ENCODE measurements at places on chromosomes 5 and 9.

- no peak for DNase-seq
Measured at GRCh38 chr5:150122536-150123481, 32.8 kb downstream of the PDGFRB start.

DNA sequence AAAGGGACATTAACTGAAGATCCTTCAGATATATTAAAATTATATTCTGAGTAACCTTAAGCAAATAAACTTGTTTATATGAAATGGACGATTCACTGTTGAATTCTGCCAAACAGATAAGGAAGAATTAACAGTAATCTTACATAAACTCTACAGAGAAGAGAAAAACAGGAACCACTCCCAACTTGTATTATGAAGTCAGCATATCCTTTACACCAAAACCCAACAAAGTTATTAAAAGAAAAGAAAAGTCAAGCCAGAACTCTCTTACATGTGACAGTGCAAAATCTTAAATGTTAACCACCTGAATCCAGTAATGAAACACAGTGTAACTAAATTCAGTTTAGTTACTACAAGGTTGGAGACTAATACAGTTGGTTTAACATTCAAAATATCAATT, 185.8 kb downstream of the DEPDC1B start:
- DNase-seq = no peak

GRCh38 chr5:115480271-115480670, 64.3 kb downstream of the FEM1C start:
- no peak for DNase-seq

GRCh38 chr9:70609542-70610286, 195.3 kb upstream of the KLF9 start:
- DNase-seq = no peak

GRCh38 chr9:120098584-120098983, 481.4 kb downstream of the CDK5RAP2 start:
- no peak for DNase-seq

GRCh38 chr5:141363952-141364660, at the start of gene PCDHGA5:
TSS of gene PCDHGA5 (plus strand) at chr5:141364162. CDS start at chr5:141364331, 169 bp downstream.
- DNase-seq = no peak

DNA sequence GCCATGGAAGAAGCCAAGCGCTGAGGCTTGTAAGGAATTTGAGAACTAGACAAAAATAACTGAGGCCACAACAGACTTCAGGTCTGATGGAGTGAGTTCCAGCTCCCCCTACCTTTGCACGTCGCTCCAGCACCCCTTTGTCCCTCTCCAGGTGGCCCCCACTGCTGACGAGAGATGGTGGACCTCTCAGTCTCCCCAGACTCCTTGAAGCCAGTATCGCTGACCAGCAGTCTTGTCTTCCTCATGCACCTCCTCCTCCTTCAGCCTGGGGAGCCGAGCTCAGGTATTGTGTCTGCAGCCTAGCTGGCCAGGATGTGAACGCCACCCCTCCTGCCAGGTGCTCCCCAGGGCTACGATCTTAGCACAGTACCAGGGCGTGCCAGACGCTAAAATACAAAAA, 5.2 kb downstream of the BTNL9 start:
- no peak for DNase-seq

DNA sequence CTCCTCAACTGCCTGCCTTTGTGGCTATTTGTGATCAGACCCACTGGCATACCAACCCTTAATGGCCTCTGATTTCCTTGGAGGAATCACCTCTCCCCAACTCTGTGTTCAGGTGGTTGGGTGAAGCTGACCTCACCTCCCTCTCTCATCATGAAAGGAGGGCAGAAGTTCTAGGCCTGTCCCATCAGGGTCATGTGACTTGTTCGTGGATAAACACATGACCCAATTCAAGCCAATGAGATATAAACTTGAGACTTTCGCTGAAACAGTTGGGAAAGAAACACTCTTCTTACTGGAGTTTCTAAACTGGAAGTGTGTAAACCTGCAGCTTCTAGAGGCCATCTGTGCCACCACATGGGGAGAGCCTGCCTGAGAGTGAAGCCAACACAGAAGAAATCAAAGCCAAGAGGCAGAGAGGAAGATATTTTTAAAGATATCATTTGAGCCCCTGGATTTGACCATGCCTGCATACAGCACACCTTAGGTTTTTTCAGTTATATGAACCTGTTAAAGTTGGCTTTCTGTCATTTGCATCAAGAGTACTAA, 5.8 kb downstream of the GABBR2 start:
- no peak for DNase-seq

DNA sequence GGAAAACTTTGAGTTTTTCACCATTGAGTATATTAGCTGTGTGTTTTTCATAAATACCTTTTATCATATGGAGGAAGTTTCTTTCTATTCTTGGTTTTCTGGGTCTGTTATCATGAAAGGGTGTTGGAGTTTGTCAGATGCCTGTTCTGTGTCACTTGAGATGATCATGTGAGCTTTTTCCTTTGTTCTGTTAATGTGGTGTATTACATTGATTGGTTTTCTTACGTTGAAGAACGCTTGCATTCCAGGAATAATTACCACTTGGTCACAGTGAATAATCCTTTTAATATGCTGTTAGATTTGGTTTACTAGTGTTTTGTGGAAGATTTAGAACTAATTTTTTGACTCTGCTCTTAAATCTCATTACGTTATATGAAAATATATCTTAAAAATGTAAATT, 7.8 kb downstream of the PLEKHG4B start:
- DNase-seq = peak; percentile 78

GRCh38 chr5:7754997-7755596, 95.8 kb downstream of the CFAP90 start:
- DNase-seq = peak; percentile 80

- DNase-seq = no peak
Measured at GRCh38 chr9:73595036-73595545, 443.4 kb downstream of the ANXA1 start.
